ENCODE measurements at places on chromosomes 4 and X.

GRCh38 chrX:38220024-38220414 is 652 bp downstream of the SRPX start:
- DNase-seq, result no peak

DNA sequence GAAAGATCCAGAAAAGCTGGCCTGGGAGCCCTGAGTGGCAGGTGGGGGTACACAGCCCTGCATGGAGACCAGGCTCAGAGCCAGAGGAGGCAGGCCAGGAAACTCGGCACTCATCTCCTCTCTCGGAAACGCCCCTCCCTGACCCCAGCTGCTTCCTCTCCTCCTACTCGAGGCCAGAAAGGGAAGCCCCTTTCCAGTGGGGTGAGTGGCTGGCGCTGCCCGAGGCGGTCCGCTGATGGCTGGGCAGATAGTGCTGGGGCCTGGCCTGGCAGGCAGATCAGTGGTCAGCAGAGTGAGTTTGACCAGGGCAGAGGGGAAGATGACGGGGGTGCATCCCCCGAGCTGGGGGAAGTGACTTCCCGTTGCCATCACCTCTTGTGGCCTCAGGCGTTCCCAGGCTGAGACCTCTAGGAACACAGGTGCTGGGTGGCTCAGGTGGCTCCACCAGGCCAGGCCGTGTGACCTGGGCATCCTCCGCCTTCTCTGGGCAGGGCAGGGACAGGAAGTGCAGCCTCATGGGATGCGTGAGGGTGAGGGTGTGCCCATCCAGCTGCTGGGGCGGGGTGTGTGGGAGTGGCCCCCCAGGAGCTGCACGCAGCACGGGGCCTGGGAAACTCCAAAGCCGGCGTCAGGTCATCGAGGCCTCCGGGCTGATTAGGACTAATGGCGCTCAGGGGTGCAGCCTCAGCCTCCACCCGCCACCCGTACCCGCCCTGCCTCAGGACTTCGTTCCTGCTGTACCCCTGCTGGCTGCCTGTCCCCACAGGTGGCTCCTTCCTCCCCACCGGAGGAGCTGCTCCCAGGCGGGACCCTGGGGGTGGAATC is 5.7 kb downstream of the SH3BP2 start:
- DNase-seq, result peak; percentile 74

DNA sequence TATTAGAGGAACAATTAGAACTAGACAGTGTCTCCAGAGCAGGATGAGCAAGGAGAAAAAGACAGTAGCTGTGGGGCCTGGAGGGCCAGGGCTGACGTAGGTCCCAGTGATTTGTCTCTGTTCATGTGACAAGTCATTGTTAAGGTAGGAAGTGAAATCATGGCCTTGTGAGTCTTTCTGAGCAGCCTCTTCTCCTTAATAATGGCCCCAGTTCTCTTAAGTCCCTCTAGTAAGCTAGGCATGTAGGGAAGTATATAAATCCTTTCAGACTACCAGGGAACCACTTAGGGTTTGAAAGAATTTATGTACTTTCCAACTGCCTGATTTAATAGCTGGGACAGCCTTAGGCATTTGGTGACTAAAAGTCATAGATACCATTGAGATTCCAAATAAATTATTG is 133.0 kb downstream of the KLHL8 start:
- no peak for DNase-seq

DNA sequence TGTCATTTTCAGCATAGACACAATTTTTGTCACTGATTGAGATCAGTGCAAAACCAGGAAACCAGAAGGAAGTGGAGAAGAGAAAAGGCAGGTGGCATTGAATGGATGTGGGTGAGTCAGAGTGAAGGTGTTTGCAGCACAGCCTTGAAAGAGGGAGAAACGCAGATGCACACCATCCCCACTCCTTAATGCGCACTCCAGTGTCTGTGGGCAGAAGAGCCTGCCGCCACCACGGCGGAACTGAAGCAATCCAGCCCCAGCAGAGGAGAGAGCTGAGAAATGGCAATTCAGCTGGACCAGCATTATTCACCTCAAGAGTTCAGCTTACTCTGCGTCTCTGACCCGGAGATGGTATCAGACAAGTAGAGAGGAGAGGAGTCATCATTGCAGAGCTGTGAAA is 393.1 kb upstream of the FRG1 start:
- no peak for DNase-seq

GRCh38 chr4:125464146-125464545 is 149.4 kb downstream of the FAT4 start:
- no peak for DNase-seq

DNA sequence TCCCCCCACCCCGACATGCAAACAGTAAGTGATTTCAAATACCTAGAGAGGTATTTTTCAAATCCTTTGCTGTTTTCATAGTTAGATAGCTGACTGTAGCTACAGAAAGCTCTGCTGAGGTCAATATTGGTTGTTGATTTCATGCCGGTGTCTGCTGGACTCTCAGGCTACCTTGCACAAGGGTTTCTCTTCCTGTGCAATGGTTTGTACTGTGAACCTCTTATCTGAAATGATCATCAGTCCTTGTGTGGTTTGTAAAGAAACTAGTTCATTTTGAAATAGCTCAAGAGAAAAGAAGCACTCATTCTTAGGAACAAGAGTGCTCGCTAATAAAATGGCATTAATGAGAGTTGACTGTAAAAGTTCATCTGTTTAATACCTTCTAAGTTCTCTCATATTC is 2.1 kb downstream of the MTM1 start:
- DNase-seq, result no peak

- DNase-seq, result no peak
Measured at GRCh38 chr4:143606480-143606879, 93.0 kb downstream of the SMARCA5 start.

GRCh38 chrX:134706138-134706537 is 47.9 kb upstream of the PLAC1 start:
- no peak for DNase-seq

GRCh38 chr4:71198958-71199357 is 139.9 kb upstream of the SLC4A4 start:
- DNase-seq, result no peak

DNA sequence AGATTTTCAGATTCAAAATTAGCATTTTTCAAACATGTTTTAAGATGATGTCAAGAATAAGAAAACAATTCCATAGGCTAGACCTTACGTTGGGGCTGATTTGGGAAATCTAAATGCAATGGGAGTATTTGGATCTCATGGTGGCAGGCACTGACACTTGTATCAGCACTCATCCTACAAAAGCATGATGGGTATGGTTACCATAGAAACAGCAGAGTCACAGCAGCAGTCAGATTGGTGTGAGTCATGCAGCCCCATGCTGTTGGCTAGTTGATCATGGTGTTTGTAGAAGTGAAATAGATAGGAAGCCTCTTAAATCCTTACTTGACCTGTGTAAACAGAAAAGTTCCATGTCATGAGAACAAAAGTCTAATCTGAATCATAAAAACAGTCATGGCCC is 1637.3 kb upstream of the PABPC4L start:
- DNase-seq, result no peak

GRCh38 chr4:107561481-107561880 is 158.6 kb downstream of the PAPSS1 start:
- DNase-seq, result no peak

- DNase-seq, result no peak
Measured at GRCh38 chr4:112083587-112084347, 61.5 kb upstream of the FAM241A start.
